ENCODE measurements at places on chromosomes 5 and 9.

DNA sequence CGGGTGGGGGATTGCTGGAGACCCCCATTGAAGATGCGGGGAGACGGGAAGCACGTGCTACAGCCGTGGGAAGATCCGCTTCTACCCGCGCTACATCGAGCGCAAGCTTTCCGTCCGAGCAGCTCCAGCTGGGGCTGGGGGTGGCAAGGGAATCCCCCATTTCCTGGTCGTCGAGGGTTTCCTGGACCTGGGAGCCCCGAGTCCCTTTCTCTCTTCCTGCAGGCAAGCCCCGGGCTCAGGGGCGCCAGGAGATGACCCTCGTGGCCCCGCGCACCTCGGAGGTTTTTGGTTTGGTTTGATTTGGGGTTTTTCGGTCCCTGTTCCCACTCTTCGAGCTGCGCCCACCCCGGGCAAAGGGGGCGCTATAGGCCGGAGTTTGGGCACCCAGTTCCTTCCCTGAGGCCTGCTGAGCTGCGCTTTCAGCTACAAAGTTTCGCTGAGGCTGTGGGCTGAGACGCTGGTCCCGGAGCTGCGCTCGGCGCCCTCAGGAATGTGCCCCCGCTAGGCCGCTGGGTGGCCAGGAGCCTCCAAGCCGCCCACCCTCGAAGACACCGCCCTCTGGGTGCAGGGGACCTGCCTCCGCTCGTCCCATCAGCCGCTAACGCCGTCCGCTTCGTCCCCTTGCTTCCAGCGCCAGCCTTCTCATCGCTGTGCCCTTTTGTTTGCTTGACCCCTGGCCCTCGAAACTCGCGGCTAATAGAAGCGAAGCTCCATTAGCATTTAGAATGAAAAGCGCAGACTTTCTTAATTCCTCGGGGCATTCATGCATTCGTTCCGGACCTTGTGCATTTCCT is 2.9 kb downstream of the NR4A3 start:
- peak; percentile 10 for DNase-seq

DNA sequence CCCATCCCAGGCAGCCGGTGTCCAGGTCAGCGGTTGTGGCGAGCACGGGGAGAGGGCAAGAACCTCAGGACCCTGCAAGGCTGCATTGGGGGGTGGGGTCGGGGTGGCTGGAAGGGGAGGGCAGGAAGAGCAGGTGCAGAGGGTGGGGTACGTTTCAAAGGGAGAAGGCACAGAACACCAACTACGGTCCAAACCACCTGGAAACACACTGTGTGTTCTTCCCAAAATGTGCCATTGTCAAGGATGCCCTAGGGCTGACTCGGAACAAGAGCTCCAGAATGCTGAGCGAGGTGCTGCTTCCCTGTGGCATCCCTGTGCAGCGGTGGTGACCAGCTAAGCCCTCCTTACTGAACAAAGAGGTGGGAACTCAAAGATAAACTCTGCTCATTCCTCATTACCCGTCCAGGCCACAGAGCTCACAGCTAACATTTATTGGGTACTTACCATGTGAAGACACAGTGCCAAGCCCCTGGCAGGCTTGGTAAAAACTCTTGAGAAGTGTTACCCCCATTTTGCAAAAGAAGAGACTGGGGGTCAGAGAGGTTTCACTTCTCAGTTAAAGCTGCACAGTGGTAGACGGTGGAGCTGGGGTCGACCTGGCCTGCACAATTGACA is 153.8 kb downstream of the COL23A1 start:
- DNase-seq: no peak

DNA sequence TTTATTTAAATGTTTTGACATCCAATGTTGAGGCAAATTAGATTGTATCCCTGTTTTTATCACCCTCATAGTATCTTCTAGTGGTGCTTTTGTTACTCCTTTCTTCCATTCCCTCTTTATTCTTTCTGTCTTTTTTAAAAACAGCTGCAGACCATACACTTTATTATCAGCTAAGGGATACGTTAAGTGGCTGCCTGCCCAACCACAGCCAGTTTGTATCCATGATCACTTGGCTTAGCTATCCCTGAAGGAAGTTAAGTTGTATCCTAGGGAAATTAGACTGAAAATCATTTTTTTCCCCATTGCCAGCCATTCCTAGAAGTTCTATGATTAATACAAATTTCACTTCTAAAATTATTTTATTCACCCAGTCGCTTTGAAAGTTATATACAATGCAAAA is 1032.7 kb downstream of the NR2F1-AS1 start:
- no peak for DNase-seq

DNA sequence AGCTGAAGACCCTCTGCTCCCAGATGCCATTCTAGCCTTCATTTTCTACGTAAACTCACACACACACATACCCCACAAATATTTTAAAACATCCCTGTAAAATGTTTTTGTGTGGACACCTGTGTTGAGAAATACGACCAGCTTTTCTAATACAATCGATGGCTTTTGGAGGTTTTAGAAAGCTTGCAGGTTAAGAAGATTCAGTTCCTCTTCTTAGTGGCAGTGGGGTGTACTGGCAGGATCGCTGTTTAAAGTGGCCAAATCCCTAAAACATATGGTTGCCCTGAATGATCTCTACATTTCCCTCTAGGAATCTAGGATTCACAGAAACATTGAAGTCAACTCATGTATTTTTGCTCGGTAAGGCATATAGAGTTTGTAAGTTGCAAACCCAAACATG is 236.3 kb downstream of the NSG2 start:
- no peak for DNase-seq

DNA sequence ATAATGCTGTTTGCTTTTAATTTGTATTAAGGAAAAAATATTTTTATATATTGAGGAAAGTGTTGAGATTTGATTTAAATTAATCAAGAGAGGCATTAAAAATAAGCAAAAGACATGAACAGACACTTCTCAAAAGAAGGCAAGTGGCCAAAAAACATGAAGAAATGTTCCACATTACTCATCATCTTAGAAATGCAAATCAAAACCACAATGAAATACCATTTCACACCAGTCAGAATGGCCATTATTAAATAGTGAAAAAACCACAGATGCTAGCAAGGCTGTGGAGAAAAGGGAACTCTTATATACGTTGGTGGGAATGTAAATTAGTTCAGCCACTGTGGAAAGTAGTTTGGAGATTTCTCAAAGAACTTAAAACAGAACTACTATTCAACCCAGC is 45.9 kb downstream of the RANBP17 start:
- DNase-seq: no peak
